ENCODE measurements at places on chromosomes 16 and 17.

DNA sequence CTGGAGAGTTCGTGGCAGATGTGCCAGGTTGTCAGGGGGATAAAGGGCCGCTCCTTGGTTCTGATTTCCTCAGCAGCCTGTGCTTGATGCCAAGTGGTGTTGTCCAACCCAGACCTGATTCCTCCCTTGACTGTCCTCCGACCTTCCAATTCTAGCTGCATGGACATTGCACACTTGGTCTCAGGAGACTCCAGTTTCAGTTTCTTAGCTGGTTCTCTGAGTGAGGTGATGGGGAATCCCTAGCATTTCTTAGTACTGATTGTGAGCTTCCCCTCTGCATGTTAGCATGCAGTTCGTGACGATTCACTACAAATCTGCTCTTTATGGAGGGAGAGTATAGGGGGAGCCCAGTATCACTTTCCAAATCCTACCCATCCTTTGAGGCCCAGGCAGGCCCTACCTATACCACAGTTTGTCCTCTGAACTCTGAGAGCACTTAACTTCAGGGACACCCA is 12.4 kb upstream of the CCR7 start:
- no peak for DNase-seq

DNA sequence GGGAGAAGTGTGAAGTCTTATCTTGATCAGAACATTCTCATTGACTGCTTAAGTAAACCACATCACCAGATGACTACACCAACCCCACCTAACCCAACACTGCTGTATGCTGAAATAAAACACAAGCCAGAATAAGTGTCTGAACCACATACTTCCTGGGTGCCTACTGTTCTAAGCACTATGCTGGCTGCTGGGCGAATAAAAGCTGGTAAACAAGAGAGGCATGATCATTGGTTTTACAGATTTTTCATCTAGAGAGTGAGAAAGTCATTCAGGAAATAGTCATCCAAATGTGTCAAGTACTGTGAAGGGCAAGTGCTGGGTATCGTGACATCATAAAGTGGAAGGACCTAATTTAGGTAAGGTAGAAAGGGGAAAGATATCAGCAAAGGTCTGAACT is 199.0 kb upstream of the SOX9 start:
- no peak for DNase-seq

- DNase-seq: no peak
These were observed 401.7 kb upstream of the CDH5 start for GRCh38 chr16:65964752-65965151.

- DNase-seq: no peak
These were observed 16.5 kb upstream of the SPNS3 start for GRCh38 chr17:4417129-4417667.

DNA sequence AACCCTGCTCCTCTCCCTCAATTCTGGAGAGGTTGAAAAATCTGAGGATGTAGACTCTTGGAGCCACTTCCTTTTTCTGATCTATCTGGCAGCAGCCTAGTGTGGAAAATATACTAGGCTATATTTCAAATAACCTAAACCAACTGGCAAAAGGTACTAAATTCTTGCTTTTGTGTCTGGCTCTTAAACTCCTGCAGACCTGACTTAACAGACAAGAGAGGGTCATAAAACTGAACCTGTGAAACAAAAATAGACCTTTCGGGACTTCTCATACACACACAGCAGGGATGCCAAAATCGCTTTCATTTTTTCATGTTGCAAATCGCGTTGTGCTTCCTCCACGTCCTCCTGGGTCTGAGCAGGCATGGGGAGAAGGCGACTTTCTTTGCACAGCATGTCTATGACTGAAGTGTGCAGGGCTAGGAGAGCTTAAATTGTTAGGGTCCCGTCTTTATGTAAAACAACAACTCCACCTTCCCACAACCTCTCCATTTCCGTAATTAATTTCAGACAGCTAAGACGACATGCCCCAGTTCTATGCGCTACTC is 520.7 kb upstream of the PSMD7 start:
- no peak for DNase-seq
